SJSA1 (cell line): ENCODE measurements at places on chromosomes 16 and 17. TPM values are rescaled to one million over a fixed set of nuclear protein-coding genes. Genes with fewer than 3 reads are reported as not detected.

SLFN14 gene
- total RNA-seq = not detected in 2 replicates

METTL9 gene
- total RNA-seq = 160 and 196 TPM in 2 replicates

GRCh38 chr17:78896091-78896833, 6.7 kb downstream of the CEP295NL start:
- H3K36me3 ChIP-seq = peaks cover 45% of the 10 kb centered on the region
- H3K27me3 ChIP-seq = no peaks in the 10 kb centered on the region
- H3K4me1 ChIP-seq = no peaks in the 10 kb centered on the region; the same call in 1 of the 2 replicates
- no peak for DNase-seq
- no peak overlapping the region for H3K4me3 ChIP-seq

GRCh38 chr16:11604783-11605563, 18.3 kb upstream of the LITAF start:
- no peak overlapping the region for H3K4me3 ChIP-seq
- no peak for DNase-seq

DNA sequence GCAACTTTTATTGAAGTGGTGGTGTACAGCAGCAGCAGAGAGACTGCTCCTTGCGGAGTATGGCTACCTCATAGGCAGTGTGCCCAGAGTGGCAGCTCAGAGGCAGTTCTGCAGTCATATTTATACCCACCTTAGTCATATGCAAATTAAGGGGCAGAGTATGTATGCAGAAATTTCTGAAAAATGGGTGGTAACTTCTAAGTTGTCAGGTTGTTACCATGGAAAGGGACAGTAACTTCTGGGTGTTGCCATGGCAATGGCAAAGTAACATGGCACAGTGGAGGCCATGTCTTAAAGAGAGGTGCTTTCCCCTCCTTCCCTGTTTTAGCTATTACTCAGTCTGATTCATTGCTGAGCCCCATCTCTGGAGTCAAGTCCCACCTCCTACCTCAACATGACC, 53.4 kb downstream of the MEOX1 start:
- no peak overlapping the region for H3K4me3 ChIP-seq
- H3K27me3 ChIP-seq = no peaks in the 10 kb centered on the region
- H3K36me3 ChIP-seq = no peaks in the 10 kb centered on the region
- no peaks in the 10 kb centered on the region for H3K4me1 ChIP-seq
- H3K27ac ChIP-seq = no peak overlapping the region
- DNase-seq = no peak
